Adrenal gland (tissue), 19 donors: ENCODE measurements at places on chromosomes 3 and 15. TPM values are rescaled to one million over a fixed set of nuclear protein-coding genes. Genes with fewer than 3 reads are reported as not detected.
A peak's percentile ranks its signal among the peaks of the same experiment; 100 is the strongest.

GRCh38 chr3:192675958-192676649 lies 51.2 kb downstream of the FGF12 start:
- DNase-seq: no peak

GRCh38 chr3:178352326-178353005 lies 183.8 kb upstream of the KCNMB2 start:
- DNase-seq: no peak

GRCh38 chr3:133381346-133382109 lies 18.3 kb upstream of the BFSP2 start:
- DNase-seq: no peak

DNA sequence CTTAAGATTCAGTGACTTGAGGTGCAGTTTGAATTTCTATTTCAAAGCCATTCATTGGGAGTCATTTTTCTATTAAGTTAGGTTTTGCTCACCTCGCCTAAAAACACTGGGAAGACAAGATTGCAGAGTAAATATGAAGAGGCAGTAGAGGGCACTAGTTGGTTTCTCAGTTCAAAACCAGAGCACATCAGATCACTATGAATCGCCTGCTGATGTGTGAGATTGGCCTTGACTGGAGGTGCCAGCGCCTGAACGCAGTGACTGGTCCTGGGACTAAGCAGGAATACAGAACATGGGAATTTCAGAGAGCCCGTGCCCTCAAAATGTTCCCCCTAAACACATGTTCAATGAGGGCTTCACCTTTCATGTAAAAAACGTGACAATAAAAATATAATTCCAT lies 229.0 kb downstream of the ITPR1 start:
- peak; percentile 88 for DNase-seq

DNA sequence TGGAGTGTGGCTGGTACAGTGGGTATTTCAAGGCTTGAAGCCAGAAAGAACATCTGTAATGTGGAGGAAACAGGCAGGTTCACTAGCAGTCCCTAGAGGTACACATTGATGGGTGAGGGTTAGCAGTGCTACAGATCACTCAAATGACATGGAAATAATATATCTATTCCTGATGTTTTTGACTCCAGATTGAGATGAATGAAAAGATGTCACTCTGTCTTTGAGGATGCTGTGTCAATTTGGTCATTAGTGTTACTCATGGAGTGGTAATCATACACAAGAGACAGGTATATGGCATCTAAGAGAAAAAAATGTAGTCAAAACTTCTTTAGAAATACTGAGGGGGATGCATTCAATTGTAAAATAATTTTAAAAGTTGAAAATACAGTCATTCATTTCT lies 135.1 kb downstream of the ZIC1 start:
- DNase-seq: no peak

Gene SERPINI1
- total RNA-seq: 8.0 TPM

DNA sequence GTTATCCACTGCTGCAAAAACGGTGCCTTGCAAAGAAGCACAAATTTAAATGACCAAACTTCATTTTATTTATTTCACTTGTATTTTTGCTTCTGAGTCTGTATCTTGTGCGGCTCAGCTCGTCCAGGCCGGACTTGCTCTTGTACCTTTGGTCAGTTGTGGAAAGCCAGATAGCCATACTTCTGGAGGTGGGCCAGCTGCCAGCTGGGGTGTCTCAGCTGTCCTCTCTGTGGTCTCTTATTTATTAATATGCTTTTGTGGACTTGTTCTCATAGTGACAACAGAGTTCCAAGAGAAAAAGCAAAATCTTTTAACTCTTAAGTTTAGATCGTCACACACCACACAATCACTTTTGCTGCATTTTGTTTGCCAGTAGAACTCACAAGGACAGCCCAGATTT lies 87.7 kb downstream of the IL1RAP start:
- no peak for DNase-seq

- DNase-seq: no peak
Measured at GRCh38 chr3:38968891-38969290, 82.9 kb downstream of the SCN11A start.

DNA sequence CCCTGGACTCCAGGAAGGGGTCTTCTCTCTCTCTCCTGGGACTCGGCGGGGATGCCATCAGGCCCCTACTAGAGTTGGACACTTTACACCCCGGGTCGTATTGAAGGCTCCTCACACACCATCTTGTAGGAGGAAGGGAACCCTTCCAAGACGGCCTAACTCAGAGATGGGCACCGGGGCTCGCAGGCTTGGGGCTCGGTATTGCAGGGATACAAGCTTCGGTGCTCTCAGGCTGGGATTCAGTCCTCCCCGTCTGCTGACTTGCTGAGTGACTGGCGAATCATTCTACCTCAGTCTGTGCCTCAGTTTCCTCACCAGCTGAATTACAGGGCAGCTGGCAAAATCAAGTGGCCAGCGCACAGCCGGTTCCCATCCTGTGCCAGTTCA lies 419 bp upstream of the CALML4 start:
- DNase-seq: no peak
